ENCODE measurements at places on chromosomes 4 and X. TPM values are rescaled to one million over a fixed set of nuclear protein-coding genes. Genes with fewer than 3 reads are reported as not detected.

PGAM4 gene
- not detected for total RNA-seq

ZXDA gene
- total RNA-seq, result 1.6 TPM

PPP4R3C gene
- total RNA-seq, result not detected

NHSL2 gene
- total RNA-seq, result 1.0 TPM

BOD1L1 gene
- 12.7 TPM for total RNA-seq

MTTP gene
- total RNA-seq, result under 0.01 TPM

PHOX2B gene
- total RNA-seq, result not detected

CSN3 gene
- total RNA-seq, result not detected

SOX3 gene
- total RNA-seq, result not detected

MTMR8 gene
- total RNA-seq, result 0.12 TPM

UGT2B10 gene
- not detected for total RNA-seq

AP1S2 gene
- 69.0 TPM for total RNA-seq

RTL9 gene
- not detected for total RNA-seq

MAGEB1 gene
- total RNA-seq, result not detected

GLRA3 gene
- not detected for total RNA-seq

RAB39B gene
- total RNA-seq, result 0.36 TPM

TACR3 gene
- total RNA-seq, result not detected

ADH6 gene
- total RNA-seq, result not detected

ZNF630 gene
- total RNA-seq, result 1.5 TPM

IQCM gene
- not detected for total RNA-seq

TEX13D gene
- total RNA-seq, result not detected

ELF4 gene
- total RNA-seq, result 28.9 TPM

MOB1B gene
- total RNA-seq, result 8.3 TPM

ANK2 gene
- 3.8 TPM for total RNA-seq

TRMT44 gene
- total RNA-seq, result 17.8 TPM

TASL gene
- not detected for total RNA-seq

ARAP2 gene
- 10.1 TPM for total RNA-seq

SETD7 gene
- total RNA-seq, result 21.7 TPM

TMSB15C gene
- total RNA-seq, result 2.9 TPM

CENPE gene
- 23.4 TPM for total RNA-seq

FGG gene
- total RNA-seq, result not detected

EDA2R gene
- total RNA-seq, result 3.9 TPM

MAGEB2 gene
- not detected for total RNA-seq

LGI2 gene
- under 0.01 TPM for total RNA-seq

PRKG2 gene
- 0.51 TPM for total RNA-seq

INTU gene
- 1.6 TPM for total RNA-seq

ATOH1 gene
- total RNA-seq, result not detected

FAM236B gene
- not detected for total RNA-seq

ADH1A gene
- total RNA-seq, result not detected

KDM6A gene
- total RNA-seq, result 8.5 TPM

OCRL gene
- 12.7 TPM for total RNA-seq

C4orf46 gene
- total RNA-seq, result 17.8 TPM

PKD2 gene
- 14.7 TPM for total RNA-seq

BTC gene
- 5.4 TPM for total RNA-seq

ATP7A gene
- total RNA-seq, result 2.4 TPM
